ENCODE measurements at places on chromosomes 4 and X. TPM values are rescaled to one million over a fixed set of nuclear protein-coding genes. Genes with fewer than 3 reads are reported as not detected.

DNA sequence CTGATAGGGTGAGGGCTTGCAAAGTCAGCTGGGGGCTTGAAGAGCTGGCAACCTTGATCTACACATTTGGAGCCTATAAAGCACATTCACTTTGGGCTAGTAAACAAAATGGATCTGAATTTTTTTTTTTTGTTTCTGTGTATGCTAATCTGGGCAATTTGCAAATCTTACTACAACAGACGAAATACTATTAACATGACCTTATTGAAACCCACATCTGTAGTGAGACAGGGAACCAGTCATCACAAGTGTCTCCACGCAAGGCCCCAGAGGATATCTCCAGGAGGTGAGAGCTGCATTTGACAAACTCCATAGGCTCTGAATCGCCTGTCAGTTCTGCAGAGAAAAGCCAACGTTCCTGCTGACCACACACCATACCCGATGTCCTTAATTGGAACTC, 33.0 kb upstream of the TFDP3 start:
- no peak for DNase-seq

The OTUD6A gene
- polyA plus RNA-seq, result not detected

DNA sequence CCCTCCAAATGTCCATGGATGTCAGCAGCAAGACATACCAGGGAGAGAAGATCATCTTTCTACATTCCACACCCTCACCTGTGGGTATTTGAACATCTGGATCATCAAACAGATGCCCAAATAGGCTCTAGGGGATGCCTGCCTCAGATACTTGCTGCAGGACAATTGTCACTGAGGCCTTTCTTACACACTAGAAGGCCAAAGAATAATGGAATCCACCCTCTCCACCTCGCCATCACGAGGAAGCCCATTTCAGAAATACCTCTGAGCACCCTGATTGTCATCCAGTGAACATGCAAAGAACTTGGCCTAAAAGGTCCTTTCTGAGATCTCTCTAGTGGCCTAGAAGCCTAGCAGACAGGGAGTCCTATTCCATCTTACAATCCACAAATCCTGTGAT, 6.9 kb upstream of the KIAA1210 start:
- no peak for DNase-seq

DNA sequence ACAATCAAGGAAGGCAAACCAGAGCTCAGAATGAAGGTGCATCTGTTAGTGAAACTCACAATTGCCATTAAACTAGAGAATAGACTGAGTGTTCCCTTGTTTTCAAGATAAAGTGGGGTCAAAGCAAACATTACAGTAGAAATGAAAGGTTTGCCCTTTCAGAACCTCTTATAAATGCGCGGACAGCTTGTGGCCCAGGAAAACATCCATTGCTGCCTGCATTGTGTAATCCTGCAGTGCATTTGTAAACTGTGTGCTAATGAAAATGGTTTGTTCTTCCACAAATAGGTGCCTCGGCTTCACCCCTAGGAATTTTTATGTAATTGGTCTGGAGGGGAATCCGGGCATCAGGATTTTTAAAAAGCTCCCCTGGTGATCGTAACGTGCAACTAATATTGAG, 62.8 kb downstream of the SNX25 start:
- no peak for DNase-seq

The SLC6A8 gene
- 1.9 TPM for polyA plus RNA-seq

- DNase-seq, result no peak
These were observed 107.1 kb upstream of the ATP6AP2 start for GRCh38 chrX:40473460-40474204.

The SPANXB1 gene
- not detected for polyA plus RNA-seq

DNA sequence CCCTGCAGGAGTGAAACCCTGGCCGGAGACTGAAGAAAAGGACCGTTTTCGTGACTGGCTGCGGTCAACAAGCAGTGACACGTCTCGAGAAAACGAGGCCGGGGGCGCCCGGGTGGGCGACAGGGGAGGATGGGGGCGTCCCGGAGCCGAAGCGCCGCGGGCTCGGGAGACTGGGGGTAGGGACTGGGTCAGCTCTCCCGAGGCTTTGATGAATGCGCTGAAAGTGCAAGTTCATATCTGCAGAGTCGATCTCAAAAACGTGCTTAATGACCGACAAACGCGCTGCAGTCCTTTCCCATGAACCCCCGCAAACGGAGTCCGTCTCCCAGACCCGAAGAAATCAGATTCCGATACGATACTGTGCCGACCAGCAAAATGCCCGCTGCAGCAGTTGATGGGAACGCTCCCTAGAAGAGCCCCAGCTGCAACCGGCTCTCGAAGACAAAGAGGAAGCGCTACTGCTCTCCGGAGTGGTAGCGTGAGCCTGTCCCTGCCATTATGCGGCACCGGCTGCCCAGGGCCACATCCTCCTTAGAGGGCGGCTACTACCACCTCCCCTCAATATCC, 806 bp upstream of the CD99L2 start:
- DNase-seq, result peak; percentile 35

The COL25A1 gene
- polyA plus RNA-seq, result 1.2 TPM

DNA sequence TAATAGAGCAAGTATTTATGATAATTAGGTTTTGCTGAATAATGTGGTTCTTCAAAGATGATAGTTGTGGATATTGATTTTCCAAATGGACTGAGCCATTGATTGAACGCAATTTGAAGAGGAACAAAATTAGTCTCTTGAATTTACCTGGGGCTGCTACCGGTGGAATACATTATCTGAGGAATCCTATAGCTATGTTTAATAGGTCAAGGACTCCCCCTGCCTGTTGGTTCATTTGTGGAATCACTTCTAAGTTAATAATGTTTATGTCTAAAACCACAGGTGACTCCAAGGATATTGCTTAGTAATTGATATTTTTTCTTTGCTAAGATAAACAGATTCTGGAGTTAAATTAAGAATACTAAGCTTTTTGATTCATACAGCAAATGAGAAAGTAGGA, 576.0 kb upstream of the PABPC4L start:
- no peak for DNase-seq

DNA sequence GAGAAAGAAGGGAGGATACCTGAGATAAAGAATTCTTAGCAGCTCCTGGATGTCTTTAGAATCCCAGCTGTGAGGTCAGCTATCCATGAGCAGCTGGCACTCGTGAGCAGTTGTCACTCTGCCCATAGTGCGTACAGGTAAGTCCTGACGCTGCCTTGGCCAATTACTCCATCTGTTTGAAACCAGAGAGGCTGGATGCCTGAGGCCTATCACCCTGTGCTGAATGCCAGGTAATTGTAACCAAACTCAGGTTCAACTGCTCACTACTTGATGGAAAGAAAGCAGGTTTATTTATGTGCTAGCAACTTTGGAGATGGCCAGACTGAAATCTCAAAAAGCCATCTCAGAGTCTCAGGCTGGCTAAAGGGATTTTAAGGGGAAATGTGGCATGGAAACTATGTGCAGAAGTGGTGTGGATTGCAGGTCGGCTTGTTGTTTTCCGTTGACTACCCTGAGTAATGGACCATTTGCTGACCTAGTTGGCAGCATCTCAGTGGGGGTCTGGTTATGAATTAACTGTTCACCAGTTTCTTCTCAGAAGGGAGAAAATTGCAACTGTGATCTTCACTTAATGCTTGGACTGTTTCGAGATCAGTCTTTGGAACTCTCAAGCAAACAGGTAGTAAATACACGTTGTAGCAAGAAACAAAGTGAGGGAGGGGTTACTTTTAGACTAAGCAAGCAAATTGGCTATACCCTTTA, 1614.0 kb upstream of the PCDH10 start:
- no peak for DNase-seq

GRCh38 chrX:1661048-1661921, 46.4 kb downstream of the ASMT start:
- DNase-seq, result peak; percentile 37

The CRMP1 gene
- polyA plus RNA-seq, result 0.06 TPM

The RIPPLY1 gene
- polyA plus RNA-seq, result 3.0 TPM

DNA sequence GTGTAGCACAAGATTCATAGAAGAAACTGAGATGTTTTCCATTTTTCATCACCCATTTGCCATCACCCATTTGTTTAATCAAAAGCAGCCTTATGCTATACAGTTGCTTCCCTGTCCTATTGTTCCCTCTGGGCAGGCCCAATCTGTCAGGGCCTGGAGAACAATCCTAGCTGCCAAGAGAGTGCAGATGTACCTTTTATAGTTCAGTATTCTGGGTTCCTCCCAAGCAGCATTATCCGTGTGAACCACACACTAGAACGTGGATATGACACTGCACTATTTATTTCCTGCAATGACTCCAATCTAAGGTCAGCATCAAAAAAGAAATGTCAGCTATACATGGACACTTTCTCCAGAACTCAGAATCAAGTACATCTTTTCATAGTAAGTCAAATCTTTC, 269.0 kb downstream of the ADGRA3 start:
- no peak for DNase-seq

The HTR2C gene
- polyA plus RNA-seq, result not detected

The XAGE1A gene
- polyA plus RNA-seq, result not detected

- no peak for DNase-seq
These were observed 163.9 kb upstream of the SLC7A11 start for GRCh38 chr4:138405934-138406567.

The CT45A5 gene
- polyA plus RNA-seq, result not detected

The TLR10 gene
- 0.02 TPM for polyA plus RNA-seq

DNA sequence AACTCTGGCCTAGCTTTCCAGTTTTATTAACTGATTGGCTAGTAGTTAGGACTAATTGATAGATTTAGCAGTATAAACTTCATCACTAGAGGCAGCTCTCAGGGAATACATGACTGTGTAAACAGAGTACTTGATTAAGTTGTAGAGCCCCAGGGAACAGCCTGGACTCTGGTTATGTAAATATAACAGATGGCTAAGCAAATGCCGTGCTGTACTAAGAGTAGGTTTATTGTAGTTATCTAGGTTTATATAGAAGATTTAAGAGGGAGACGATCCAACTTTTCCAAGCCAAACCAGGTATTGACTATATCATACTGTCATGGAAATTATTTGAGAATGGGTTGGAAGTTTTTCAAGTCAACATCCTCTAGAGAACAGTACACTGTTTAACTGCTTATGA, 463.4 kb upstream of the GRID2 start:
- no peak for DNase-seq

GRCh38 chr4:173252024-173252935, 81.9 kb downstream of the HMGB2 start:
- DNase-seq, result no peak

- no peak for DNase-seq
These were observed 118.0 kb downstream of the DRD5 start for GRCh38 chr4:9899306-9900055.

- no peak for DNase-seq
These were observed 81.2 kb downstream of the GAB1 start for GRCh38 chr4:143417679-143418403.
